ENCODE measurements at places on chromosomes 1 and 21.

GRCh38 chr1:115222616-115223402 lies 115.2 kb downstream of the NGF start:
- no peak for DNase-seq

GRCh38 chr1:71046891-71047634 lies 553 bp downstream of the PTGER3 start:
- no peak for DNase-seq

DNA sequence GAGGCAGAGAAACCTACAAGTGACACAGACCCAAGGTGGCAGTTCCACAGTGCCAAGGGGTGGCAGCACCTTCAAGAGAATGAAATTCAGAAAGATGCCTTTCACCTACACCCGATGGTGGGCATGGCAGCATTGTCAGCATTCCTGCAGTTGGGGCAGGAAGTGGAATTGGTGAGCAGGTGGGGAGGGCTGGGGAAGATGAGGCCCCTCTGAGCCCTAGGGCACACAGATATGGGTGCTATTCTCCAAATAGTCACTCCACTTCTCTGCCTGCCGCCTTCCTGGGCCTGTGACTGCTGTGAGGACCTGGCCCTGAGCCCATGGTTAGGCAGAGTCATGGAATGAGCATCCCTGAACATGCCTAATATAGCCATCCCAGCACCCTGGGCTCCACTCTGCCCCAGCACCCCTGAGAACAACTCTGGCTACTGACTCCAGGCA lies 8.3 kb downstream of the SHISA4 start:
- no peak for DNase-seq

DNA sequence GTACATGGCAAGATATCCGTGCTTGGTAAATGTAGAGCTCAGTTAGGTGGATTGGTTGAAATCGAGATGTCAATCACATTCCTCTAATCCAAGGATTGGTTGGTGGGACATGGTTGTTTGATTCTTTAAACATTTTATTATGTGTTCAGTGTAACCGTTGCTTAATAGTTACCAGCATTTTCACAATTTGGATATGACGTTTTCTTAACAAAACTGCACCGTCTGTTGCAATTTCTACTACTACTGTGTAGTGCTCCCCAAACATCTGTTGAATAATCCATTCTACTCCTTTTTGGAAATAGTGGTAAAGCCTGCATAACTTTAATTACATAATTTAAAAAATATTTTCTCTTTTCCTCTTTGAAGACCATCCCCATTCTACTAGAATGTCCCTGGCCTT lies 16.3 kb downstream of the OR2B11 start:
- DNase-seq: no peak

- DNase-seq: no peak
Observed at GRCh38 chr1:93159337-93159736, 20.9 kb downstream of the TMED5 start.

DNA sequence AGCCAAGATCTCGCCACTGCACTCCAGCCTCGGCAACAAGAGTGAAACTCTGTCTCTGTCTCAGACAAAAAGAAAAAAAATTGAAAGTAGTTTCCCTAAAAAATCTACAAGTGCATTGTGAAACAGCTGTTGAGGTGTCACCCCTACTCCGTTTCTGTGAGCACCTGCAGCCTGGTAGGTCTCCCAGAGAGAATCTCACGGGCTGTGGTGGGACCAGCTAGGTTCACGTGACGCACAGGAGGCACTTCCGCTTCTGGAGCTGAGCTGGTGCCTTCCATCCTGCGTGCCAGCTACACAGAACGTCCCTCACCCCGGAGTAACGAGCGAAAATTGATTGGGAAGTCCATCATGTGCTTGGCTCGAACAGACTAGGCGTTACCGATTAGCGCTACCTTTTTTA lies 66.8 kb downstream of the COL24A1 start:
- DNase-seq: no peak

DNA sequence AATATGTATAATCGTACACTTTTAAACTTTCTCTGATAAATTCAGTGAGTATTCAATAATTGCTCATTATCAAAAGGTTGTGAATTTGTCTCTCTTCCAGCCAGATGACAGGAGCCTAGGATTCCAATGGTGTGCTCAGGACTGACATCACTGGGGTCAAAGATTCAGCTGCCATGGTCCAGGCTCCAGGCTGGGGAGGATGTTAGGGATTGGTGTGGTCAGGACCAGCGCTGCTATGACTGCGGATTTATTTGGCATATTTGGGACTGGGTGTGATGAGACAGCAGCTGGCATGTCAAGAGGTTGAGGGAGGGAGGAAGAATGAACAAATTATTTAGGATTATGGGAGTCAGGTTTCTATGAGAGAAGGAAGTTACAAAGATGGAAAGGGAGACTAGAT lies 48.2 kb upstream of the ABCA4 start:
- DNase-seq: no peak

GRCh38 chr1:91854852-91855534 lies 31.0 kb downstream of the TGFBR3 start:
- DNase-seq: no peak

DNA sequence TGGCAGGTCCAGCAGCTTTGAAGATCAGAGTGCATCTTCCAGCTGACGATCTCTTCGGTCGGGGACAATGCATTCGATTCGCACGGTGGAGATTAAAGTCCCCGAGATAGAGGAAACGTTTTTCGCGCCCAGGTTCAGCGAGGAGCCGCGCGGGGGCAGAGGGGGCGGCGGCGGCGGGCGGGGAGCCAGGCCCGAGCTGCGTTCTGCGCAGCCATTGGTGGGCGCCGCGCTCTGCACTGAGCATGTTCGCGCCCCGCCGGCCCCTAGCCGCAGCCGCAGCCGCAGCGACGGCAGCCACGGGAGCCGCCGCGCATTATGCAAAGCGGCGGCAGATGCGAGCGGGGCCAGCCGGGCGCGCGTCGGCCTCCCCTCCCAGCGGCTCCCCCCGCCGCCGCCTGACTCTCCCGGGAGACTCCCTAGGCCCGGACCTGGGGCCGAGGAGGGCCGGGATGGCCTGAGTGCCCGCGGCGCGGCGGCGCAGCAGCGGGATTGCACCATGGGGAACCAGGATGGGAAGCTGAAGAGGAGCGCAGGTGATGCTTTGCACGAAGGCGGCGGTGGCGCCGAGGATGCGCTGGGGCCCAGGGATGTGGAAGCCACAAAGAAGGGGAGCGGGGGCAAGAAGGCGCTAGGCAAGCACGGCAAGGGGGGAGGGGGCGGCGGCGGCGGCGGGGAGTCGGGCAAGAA lies at the start of gene FMN2:
Gene FMN2, plus strand, starts transcription at position 270 of the 687 bp plus-strand sequence. Its CDS starts 227 bp downstream, at position 497.
- DNase-seq: no peak

DNA sequence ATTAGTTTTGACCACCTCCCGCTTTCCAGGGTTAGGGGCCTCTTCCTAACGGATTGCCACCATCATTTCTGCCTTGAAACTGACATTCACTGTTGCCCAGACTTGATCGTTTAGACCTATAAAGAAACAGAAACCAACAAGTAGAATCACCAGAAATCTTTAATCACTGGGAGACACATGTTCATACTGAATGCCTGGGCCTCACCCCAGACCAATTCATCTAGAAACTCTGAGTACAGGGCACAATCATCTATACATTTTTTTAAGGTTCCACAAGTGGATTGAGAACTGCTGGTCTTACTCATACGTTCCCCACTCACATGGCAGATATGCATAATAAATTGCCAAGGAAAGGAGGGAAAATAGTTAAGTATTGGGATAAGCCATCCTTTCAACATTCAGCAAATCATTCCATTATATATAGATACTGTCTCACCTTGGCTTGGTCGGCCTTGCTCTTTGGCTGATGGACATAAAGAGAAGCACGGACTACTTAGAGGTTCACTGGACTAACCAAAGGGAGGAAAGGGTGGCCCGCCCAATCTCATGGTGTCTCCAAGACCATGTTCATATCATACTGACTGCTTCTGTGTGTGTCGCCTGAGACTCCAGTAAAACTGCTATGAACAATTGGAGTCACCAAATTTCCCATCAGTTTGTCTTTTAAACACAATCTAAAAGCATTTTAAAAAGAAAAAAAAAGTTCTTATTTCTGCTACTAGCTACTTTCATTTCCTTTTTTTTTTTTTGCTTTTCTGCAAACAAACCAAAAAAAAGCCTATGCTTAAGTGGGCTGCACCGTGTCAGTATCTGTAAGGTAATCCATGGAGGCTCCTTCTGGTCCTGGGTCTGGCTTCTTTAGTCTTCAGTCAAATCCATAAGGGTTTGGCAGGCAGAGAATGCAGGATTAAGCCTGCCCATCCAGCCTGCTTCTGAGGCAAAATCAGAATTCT lies 9.4 kb upstream of the TARBP1 start:
- DNase-seq: no peak

GRCh38 chr1:160091666-160092223 lies 6.7 kb downstream of the IGSF8 start:
- DNase-seq: no peak

- DNase-seq: no peak
Observed at GRCh38 chr1:4166713-4167112, 266.6 kb upstream of the C1orf174 start.

- DNase-seq: no peak
Observed at GRCh38 chr1:40842207-40842606, 20.0 kb downstream of the CITED4 start.

DNA sequence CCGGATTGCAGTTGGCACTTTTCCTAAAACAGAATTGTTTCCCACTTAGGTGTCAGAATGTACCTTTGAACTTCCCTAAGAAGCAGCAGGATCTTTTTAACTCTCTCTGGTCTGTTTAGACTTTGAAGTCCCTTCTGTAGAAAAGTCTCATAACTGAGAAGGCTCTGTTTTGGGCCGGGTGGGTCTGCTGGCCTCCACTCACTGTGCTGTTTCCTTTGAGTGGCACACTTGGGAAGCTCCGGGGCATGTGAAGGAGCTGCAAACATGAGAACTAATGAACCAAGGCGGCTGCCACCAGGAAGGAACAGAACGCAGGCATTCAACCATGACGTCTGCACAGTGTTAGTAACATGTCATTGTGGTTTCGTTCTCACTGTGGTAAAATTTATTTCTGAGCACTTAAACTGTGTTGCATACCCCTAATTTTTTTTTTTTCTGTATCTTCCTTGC lies 19.5 kb upstream of the NCMAP start:
- DNase-seq: peak; percentile 78

DNA sequence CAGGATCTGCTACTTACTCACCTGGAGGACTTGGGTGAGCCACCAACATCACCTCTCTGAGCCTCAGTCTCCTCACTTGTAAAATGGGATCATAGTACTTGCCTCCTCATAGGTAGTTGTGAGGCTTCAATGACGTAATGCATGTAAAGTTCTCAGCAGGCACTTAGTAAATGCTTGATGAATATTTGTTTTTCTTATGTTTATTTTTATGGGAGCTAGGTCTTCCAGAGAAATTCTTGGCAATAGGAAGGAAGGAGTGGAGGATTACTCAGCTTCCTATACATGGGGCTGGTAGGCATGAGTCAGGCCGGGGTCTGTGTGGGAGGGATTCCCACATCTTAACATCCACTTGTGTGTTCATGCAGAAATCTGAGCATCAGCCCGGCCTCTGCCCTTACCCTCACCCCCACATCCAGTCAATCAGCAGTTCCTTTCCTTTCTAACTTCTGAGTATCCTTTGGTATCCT lies 95.4 kb upstream of the USP24 start:
- no peak for DNase-seq

GRCh38 chr1:21766210-21766609 lies 16.7 kb downstream of the USP48 start:
- DNase-seq: no peak

GRCh38 chr1:177753655-177754054 lies 216.2 kb downstream of the SEC16B start:
- no peak for DNase-seq

DNA sequence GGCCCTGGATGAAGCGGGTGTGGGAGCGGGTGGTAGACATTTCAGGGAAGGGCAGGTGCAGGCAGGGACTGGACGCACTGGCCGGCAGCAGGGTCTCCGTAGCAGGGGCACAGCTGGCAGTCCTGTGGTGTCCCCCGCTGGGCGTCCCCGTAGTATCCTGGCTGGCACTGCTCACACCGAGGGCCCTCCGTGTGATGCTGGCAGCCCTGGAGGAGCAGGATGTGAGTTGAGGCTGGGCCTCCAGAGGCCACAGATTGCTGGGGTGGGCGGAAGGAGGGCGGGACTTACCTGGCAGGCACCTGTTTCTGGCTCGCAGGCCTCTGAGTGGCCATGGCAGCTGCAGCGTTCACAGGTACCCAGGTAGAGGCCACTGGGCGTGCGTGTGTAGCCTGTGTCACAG lies 62.3 kb downstream of the LDLRAD2 start:
- no peak for DNase-seq

DNA sequence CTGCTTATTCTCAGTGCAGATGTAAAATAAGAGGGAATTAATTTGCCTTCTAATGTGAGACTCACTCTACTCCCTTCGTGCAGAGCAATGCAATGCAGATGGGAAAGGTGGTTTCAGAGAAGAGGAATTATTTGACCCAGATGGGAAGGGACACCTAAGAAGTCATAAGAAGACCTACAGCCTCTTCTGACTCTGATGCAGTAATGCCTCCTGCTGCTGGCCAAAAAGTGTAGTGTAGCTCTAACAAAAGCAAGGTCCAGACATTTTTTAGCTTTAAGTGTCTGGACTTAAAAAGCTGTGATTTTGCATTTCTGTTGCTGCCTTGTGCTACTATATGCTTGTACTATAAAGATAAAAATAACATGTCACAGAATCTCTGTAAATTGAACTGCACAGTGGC lies 501.4 kb downstream of the TTLL7 start:
- no peak for DNase-seq

DNA sequence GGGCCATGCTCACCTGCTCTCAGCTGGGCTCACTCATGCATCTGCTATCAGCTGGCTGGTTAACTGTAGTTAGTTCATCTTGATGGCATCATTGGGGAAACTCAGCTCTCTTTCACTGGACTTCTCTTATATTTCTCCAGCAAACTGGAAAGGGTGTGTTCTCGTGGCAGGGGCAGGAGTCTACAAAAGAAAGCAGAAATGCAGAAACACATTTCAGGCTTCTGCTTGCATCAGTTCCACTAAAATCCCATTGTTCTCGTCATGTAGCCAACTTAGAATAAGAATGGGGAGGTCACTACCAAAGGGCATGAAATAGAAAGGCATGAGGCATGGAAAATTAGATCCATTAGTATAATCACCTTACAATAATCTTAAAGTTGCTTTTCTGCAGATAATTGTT lies 207.3 kb downstream of the NRIP1 start:
- no peak for DNase-seq

DNA sequence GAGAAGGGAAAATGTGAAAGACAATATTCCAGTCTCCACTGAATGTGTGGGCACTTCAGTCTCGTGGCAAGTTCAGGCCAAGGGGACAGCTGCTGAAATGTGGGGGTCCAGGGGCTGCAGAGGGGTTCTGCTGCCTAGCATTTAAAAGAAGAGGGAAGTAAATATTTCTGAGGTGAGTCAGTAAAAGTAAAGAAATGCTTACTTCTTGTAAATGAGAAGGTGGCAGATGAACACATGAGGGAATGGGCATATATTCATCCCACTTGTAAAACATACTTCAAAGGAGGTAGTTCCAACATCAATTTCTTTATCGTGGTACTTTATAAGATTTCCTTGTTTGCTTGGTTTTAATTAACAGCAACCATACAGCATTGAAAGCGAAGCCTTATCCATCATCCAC lies 63.1 kb upstream of the HIVEP3 start:
- DNase-seq: no peak

GRCh38 chr1:22600071-22600816 lies 36.2 kb upstream of the C1QA start:
- DNase-seq: no peak

GRCh38 chr1:178487070-178487615 lies 9.6 kb downstream of the CLEC20A start:
- DNase-seq: no peak
